ENCODE measurements at places on chromosomes 11 and 22. TPM values are rescaled to one million over a fixed set of nuclear protein-coding genes. Genes with fewer than 3 reads are reported as not detected.

Gene RIMBP3C
- total RNA-seq = 0.14 TPM

Gene ZNF214
- total RNA-seq = 0.68 TPM

Gene OR6X1
- not detected for total RNA-seq

Gene MYEOV
- total RNA-seq = 1.1 TPM

Gene APOBEC3A
- total RNA-seq = 5.1 TPM

Gene CACNA1I
- total RNA-seq = 0.14 TPM

Gene ABCC8
- 0.42 TPM for total RNA-seq

Gene APOBEC3B
- total RNA-seq = 0.42 TPM

Gene NPAS4
- total RNA-seq = 4.2 TPM

Gene VWCE
- total RNA-seq = 2.3 TPM

Gene NLRP14
- not detected for total RNA-seq

Gene KCNJ1
- not detected for total RNA-seq

Gene IL10RA
- total RNA-seq = 72.6 TPM

Gene SYT7
- total RNA-seq = not detected

Gene OR10D3
- not detected for total RNA-seq

Gene DDI1
- not detected for total RNA-seq

Gene OR2AG2
- total RNA-seq = not detected

Gene EFCAB6
- total RNA-seq = 2.2 TPM

Gene EED
- 19.0 TPM for total RNA-seq

Gene NDUFS8
- 96.5 TPM for total RNA-seq

Gene TRIM6
- 6.5 TPM for total RNA-seq

Gene LRRC10B
- total RNA-seq = 3.0 TPM

Gene RAB39A
- 1.2 TPM for total RNA-seq

Gene SCGB1C1
- total RNA-seq = not detected

Gene ARHGAP20
- total RNA-seq = 3.5 TPM

Gene HDAC10
- total RNA-seq = 60.0 TPM

Gene BIK
- total RNA-seq = not detected

Gene PRRG4
- total RNA-seq = 5.1 TPM

Gene COMT
- 230 TPM for total RNA-seq

Measured in thoracic aorta (tissue), 2 donors.